ENCODE measurements at places on chromosomes 12 and 14.

GRCh38 chr12:120835304-120835612 is 68.9 kb downstream of the SPPL3 start:
- no peak for DNase-seq

DNA sequence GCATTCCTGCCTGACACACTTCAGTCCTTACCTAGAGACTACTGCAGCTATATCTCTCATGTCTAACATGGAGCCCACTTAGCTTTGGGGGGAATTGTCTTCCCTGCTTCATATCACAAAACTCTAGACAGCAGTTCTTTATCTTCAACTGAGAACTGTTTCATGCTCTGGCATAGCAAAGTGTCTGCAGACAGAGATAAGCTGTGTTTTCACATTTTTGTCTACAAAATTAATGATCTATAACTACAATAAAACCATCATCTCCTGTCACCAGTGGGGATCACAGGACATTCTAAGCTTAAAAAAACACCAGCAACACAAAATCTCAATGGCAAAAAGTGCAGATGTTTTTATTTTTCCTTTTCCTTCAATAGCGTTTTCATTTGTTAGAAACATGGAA is 137.1 kb upstream of the VRK1 start:
- no peak for DNase-seq

- DNase-seq, result no peak
These were observed 149.0 kb downstream of the CAPZA3 start for GRCh38 chr12:18886962-18887361.

GRCh38 chr12:115183752-115184151 is 499.8 kb upstream of the TBX3 start:
- no peak for DNase-seq

- DNase-seq, result no peak
These were observed 23.1 kb downstream of the TMED10 start for GRCh38 chr14:75153295-75153694.

DNA sequence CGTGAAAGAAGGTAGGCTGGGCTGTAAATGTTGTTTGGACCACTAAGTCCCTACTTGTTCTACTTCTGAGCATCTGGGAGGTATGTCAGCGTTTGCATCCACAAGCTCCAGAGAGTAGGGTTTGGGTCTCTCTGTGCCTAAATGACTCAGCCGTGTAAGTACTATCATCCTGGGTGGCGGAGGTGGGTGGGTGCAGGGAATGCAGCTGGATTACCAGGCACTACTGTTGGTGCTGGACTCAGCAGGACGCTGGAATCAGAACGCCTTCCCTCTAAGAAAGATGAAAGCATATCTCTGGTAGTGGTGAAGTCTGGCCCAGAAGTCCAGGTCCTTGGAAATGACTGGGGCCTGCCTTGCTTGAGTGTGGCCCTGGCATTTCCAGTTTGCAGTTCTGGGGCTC is 289.7 kb downstream of the PCNX1 start:
- no peak for DNase-seq

Data from dermis microvascular lymphatic vessel endothelial cell (primary cell).